ENCODE measurements at places on chromosomes 12 and 14.

DNA sequence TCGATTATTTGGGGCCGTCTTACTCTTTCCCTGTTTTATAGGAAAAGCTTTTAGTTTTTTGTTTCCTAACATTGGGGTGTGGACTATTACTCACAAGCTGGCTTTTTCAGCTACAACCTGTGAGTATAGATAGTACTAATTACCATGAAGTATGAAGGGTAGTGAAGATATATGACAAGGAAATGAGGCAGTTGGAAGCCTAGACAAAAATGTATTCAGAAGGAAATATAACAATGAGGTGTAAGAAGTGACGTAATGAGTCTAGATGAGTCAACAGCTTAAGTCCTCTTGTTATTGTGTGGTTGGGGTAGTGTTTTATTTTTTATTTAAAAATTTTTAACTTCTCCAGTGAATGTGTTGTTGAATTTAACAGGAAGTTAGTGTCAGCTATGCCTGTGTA, 804.5 kb downstream of the NRXN3 start:
- DNase-seq, result no peak

GRCh38 chr12:79274501-79275064, 410.0 kb downstream of the SYT1 start:
- no peak for DNase-seq

GRCh38 chr12:93622485-93622884, 50.0 kb downstream of the SOCS2 start:
- DNase-seq, result no peak

- DNase-seq, result no peak
Observed at GRCh38 chr12:60119327-60119726, 523.5 kb downstream of the SLC16A7 start.

DNA sequence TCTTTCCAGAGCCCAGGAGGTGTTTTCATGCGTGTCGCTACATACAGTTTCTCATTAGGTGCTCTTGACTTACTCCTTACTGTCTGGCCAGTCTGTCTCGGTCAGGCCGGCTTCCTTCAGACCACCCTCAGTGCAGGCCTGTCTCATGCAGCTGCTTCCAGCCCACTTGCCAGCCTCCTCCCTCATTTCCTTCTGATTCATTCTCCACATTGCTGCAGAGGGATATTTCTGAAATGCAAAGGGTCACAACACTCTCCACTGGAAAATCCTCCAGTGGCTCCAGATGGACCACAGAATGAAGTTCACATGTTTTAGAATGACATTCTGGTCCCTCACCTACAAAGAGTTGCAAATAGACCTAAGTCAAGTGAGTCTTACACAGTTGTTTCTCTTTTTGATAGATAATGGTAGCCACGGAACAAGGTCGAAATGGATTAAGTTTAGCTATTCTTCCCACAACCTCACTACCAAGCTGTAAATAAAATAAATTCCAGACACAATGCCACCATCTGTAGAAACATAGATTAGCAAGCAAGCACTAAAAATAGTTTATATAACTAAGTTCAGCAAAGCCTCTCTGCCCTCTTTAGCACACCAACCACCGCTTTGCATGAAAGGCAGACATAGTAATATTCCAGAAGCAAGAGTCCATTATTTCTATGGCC, 146.9 kb downstream of the ESR2 start:
- DNase-seq, result no peak

- DNase-seq, result no peak
Observed at GRCh38 chr12:121792607-121793439, 665 bp downstream of the RHOF start.

DNA sequence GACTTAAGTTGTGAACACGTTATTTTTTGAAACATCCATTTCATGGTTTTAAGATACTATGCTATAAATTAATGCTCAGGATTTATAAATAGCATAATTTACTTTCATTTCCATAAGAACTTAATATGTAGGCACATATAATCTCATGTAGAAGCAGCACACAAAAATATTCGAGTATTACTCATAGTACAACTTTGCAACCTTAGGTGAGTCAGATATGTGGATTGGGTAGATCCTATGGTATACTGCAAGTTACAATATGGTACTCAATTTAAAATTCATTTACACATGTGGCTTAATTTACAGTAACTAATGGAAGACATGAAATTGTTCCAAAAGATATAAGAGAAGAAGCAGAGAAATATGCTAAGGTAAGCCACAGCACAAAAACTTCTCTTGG, 26.0 kb downstream of the PSMA3 start:
- DNase-seq, result no peak

DNA sequence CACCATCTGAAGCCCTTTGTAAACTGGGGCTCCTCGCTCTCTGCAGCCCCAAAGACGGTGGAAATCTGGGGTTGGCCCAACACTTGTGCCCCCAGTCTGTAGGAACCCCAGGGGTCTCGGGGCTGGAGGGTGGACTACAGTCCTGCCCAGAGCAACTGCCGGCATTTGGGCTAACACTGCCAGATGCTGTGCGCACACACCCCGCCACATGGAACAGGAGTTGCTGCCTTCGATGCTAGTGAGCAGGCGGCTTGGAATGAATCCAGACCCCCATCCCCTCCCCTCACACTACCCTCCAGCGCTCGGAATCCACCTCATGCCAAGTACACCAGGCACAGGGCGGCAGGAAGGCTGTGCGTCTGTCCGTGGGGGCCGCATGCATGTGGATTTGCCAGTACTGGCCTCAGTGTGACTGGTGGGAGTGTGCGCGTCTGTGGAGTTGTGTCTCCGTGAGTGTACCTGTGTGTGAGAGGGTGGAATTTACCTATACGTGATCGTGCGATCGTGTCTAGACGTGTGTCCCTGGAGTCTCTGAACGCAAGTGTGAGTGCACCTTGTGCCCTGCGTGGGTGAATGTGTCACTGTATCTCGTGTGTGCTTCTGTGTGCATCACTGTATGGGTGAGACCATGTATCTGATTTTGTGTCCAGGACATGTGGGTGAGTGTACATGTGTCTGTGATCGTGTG, 5.1 kb downstream of the LHX5 start:
- DNase-seq, result no peak

- DNase-seq, result no peak
Observed at GRCh38 chr14:61812347-61813095, 50.3 kb downstream of the SNAPC1 start.

- DNase-seq, result no peak
Observed at GRCh38 chr12:26636710-26637328, 196.2 kb downstream of the ITPR2 start.

GRCh38 chr12:132593521-132593920, 16.9 kb downstream of the LRCOL1 start:
- DNase-seq, result no peak

DNA sequence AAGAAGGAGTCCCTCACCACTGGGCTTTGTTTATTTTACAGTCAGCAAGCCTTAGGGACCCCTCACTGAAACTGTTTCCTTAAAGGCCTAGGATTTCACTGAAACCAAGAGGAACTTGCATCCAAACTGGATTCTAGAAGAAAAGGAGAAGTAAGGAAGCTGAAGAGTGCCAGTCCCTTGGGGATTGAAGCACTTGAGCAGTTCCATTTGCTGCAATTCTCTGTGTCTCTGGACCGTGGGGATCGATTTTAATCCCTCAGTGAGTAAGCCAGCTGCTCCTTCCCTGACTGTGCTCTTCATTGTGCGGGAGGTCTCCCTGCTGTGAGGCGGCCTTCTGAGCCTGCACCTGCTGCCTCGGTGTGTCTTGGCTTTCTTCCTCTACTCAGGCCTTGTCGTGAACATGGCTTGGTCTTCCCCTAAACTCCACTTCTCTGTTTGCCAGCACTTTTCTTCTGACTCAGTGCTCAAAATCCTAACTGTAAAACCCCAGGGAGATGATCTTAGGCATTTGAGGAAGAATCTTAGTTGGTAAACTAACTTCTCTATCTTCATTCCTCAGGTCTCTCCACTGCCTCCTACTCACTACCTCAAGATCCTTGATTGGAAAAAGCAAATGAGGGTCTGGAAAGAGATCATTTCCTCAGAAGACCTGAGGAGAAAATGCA, 132.6 kb downstream of the SLC38A6 start:
- peak; percentile 46 for DNase-seq

DNA sequence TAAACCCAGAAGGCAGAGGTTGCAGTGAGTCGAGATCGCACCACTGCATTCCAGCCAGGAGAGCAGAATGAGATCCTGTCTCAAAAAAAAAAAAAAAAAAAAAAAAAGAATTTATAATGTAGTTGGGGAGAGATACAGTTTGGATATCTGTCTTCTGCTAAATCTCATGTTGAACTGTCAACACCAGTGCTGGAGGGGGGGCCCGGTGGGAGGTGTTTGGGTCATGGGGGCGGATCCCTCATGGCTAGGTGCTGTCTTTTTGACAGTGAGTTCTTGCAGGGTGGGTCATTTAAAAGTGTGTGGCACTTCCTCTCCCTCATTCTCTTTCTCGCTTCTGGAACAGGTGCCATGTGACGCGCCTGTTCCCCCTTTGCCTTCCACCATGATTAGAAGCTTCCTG, 32.8 kb downstream of the CLIP1 start:
- DNase-seq, result no peak

DNA sequence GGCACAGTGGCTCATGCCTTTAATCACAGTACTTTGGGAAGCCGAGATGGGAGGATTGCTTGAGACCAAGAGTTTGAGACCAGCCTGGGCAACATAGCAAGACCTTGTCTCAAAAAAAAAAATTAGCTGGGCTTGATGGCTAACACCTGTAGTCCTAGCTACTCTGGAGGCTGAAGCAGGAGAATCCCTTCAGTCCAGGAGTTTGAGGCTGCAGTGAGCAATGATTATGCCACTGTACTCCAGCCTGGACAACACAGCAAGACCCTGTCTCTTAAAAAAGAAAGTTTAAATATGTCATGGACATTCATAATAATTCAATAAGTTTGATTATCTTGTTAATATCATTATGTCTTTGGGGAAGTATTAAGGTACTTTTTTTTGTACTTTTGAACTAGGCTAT, 38.9 kb downstream of the KIAA0586 start:
- DNase-seq, result no peak

DNA sequence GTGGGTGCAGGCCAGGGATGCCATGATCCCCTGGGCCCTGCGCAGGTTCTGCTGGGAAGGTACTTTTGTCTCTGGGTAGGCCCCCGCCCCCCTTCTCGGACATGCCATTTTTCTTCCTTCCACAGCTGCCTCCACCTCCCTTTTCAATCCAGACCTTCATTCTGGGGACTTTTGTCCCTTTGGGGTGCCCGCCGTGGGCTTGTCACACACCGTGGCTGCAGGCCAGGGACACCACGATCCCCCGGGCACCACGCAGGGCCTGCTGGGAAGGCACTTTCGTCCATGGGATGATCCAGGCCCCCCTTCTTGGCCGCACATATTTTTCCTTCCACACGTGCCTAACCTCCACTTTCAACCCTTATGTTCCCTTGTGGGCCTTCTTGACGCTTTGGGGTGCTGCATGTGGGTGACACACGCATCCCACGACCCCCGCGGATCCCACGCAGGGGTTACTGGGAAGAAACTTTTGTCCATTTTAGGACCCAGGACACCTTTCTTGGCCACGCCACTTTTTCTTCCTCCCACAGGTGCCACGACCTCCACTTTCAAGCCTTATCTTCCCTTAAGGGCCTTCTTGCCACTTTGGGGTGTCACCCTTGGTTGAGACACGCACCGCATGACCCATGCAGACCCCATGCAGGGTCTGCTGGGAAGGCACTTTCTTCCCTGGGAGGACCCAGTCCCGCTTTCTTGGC, 272.5 kb downstream of the ALG10 start:
- no peak for DNase-seq

DNA sequence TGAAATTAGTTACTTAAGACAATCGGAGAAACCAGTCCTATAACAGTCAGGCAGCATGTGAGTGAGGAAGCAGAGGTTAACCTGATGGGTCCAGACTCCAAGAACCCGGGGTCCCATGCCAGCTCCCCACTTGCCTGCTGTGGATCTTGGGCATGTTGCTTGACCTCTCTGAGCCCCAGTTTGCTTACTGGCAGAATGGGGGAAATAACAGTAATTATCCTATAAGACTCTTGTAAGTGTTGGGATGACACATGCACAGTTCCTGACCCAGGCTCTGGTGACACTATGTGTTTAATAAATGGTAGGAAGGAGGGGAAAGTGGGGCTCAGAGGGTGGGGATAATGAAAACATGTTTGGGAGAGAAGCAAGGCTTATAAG, 56.8 kb downstream of the RPH3A start:
- no peak for DNase-seq

GRCh38 chr12:6697584-6698351, 2.8 kb downstream of the PIANP start:
- DNase-seq, result no peak

GRCh38 chr12:93137656-93138612, 208.8 kb upstream of the EEA1 start:
- DNase-seq, result peak; percentile 95

DNA sequence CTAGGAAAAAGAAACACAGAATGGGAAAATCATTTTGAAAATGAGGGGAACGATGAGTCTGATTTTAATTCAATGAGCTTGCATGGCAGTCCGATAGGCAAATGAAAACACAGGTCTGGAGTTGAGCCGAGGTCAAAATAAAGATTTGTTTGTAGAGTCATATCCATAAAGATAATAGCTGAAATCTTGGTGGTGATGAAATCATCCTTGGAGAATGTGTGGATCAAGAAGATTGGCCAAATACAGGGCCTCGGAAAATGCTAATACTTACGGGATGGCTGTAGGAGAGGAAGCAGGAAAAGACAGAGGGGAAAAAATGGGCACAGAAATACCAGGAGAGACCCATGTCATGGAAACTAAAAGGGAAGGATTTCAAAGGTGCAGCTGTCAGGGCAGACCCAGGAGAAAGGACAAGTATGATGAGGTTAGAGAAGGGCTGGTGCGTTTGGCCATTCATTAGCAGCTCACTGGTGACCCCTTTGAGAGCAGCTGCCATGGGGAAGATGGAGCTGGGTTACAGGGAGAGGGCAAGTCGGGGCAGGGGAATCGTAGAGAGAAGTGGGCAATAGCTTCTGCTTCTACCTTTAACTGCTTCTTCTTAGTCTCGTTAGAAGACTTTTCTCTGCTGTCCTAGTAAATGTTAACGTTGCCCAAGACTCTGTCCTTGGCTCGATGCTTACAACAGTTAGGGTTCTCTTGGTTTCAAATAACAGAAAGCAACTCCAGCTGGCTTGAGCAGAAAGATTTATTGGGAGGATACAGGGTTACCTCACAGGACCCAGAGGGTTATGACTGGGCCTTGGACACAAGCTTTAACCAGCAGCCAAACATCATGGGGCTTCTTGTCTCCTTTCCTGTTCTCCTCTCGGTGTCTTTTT, 161.8 kb downstream of the EFCAB11 start:
- no peak for DNase-seq

DNA sequence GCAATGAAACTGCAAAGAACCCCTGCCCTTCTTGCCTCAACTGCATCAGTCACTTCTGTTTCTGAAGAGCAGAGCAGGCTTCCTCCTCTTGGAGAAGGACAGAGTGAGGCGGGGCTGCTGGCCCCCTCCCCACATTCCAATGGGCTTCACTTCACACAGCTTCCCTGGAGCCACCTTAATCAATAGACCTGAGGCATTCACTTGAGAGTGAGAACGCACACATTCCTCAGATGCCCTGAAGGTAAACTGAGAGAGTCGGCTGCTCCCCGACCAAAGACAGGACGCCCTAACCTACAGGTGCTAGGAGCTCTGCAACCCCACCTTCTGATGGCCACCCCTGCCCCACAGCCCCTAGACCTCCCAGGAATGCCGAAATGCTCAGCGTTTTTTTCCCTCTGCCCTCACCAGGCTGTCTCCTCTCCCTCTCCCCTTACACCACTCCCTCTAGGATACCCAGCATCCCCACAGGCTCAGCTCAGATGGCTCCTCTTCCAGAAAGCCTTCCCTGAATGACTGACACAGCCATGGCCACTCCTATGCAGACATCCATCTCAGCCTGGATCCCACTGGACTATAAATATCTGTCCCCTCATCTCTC, 31.1 kb downstream of the SYNE3 start:
- DNase-seq, result no peak

GRCh38 chr12:6820166-6820565, 1.5 kb upstream of the GPR162 start:
- DNase-seq, result no peak
